ENCODE measurements at places on chromosomes 3 and 15.

DNA sequence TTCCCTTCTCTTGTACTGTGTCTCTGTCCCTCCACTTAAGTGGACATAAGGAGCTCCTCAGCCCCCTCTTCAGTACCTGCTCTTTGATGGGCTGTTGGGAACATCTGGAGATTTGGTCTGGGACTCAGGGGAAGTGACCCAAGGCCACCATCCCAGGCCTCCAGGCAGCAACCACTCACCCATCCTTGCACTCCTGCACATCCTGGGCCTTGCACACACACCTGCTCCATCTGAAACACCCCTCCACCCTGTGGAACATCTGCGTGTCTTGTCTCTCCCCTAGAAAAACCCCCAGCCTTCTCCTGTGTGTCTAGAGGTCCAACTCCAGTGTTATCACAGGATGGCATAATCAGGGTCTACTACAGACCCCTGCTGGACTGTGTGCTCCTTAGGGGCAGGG lies 74.3 kb downstream of the ABTB1 start:
- no peak for DNase-seq

DNA sequence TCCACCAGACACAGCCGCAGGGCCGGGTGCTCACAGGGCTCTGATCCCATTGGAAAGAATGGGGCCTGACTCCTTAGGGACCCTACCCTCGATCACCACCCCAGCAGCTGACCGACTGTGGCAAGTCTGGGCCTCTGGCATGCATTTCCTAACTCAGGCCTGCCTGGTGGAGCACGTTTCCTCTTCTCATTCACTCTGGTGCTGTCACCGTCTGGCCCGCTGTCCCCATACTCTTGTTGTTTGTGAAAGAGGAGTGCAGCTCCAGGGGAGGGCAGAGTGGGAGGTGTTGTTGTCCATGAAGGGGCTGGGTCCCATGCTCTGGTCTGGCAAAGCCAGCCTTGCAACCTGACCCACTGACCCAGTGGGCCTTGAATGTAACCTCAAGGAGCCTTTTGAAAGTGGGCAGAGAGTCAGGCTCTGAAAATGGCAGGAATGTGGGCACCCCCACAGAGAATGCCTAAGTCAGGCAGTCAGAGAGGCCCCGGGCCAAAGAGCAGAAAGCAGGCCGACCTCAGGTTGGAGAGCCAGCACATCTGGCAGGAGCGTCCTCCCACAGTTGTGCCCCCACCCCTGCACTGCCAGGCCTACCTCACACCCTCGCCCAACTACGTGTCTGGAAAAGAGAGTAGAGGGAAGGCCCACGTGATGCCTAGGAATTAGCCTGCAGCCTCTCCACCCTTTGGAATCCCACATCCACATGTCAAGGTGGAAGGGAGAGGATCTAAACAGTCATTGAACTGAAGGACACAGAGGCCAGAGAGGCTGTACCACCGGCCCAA lies 10.9 kb downstream of the SEMA7A start:
- DNase-seq, result peak; percentile 93

DNA sequence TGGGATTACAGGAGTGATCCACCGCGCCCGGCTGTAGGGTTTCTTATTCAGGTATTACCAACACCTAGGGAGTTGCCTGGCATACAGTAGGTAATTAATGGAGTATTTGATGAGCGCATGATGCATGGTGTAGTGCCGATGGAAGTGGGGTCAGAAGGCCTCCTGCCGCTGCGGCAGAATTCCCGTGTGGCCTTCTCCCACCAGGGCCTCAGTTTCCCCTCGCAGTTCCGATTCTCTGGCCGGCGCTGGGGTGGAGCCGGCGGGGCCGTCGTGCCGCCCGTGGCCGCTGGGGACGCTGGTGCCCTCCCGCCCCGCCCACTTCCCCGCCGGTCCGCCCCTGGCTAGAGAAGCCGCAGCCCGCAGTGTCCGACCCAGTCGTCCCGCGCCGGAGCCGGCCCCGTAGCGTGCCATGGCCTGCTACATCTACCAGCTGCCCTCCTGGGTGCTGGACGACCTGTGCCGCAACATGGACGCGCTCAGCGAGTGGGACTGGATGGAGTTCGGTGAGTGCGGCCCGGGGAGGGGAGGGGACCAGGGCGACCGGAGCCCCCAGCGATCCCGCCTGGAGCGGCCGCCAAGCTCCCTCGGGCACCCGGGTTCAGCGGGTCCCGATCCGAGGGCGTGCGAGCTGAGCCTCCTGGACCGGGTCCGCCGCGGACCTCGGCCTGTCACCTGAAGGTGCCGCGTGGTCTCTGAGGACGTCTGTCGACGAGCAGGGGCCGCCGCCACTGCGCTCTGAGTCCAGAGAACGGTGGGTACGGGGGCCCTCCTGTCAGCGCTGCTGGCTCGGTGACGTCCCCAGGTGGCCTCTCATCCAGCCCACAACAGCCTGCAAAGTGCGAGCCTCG lies at the start of gene IRAK2:
Gene IRAK2, plus strand, starts transcription at position 374 of the 848 bp plus-strand sequence. Its CDS starts 36 bp downstream, at position 410.
- DNase-seq, result peak; percentile 73

DNA sequence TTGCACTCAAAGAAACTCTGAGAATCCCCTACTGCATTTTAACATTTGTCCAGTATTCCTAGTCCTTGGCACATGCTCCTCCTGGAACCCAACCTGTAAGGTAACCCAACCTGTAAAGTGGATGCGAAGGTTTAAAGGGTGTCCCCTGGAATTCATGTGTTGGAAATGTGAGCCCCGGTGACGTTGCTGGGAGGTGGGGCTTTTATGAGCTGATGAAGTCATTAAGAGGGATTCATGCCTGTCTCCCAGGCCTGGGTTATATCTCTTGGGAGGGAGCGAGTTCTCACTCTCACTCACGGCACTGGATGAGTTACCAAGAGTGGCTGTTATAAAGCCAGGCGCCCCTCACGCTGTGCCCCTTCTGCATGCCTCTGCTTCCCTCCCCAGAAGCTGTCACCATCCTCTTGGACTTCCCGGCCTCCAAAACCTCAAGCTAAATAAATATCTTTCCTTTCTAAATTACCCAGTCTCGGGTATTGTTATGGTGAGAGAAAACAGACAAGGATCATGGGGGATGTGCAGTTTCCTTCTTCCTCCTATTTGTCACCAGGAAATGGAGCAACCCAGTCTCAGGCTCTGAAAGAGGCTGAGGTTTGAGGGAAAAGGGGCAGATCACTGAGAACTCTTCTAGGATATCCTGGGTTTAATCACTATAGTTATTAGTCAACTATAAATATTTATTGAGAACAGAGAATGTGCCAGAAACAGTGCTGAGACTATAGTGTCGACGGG lies 7.6 kb downstream of the XXYLT1 start:
- DNase-seq, result peak; percentile 24

GRCh38 chr3:83559082-83559481 lies 1399.7 kb upstream of the CADM2 start:
- no peak for DNase-seq

GRCh38 chr3:55523471-55523870 lies 36.4 kb upstream of the WNT5A start:
- no peak for DNase-seq

DNA sequence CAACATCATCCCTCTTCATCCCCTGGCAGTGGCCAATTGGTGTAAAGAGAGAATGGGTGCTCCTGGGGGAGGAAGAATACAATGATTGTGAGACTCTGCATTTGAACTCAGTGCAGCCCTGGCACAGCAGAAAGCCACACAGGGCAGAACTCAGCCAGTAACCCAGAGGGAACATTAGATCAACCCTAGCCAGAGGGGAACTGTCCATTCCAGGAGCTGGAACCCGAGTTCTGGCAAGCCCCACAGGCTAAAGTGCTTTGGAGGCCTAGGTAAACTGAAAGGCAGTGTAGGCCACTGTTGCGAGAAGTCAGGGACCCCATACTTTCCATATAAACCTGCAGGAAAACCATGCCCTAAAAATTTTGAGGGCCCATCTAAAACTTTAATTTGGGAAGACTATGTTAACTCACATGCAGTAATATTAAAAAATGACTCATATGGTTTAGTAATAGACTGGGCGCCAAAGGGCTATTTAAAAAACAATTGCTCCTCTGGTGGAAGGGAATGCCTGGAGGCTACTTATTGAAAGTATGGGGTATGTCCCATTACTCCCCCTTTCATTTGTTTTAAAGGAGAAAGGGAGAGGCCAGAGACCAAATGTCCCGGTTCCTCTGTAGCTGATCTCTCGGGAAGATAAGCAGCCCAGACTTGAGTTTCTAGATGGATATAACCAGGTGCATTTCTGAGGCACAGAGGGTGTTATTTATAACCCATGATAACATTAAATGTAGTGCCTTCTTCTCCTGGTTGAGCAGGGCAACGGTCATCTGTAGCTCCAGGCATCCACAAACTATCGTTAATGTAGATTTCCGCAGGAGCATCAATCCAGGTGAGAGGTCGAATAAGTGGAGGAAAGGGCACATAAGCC lies 5.8 kb upstream of the RAD51 start:
- DNase-seq, result peak; percentile 14

DNA sequence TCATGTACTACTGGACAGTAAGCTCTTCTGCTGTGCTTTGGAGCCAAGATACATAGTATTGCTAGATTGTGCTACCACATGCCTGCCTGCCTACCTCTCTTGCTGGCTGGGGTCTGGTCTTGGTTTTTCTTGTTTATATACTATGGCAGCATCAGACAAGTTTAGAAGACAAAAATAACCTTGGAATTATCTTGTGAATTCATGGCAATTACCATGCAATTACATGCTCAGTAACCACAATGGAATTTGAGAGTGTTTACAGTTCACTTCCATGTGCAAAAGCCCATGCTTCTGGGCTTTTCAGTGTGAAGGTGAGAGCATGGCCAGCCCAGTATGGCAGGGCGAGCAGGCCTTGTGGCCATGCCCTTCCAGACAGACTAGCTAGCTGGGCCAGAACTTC lies 48.0 kb upstream of the C15orf61 start:
- DNase-seq, result peak; percentile 80

DNA sequence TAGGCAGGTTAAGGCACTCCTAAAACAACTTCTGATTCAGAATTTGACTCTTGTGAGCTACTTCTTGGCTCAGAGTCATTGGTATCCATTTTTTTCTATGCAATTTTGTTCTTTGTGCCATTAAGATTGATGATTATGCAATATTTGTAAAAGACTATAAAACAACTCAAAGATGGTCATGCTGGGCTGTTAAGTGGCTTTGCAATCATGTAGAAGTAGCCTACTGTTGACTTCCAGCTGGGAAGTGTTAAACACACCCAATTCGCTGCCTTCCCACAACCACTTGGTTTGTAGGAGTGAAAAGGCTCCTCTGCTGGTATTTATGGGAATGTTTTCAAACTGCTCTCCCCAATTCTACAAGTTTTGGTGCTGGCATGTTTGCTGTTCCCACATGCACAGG lies 74.7 kb upstream of the COL6A6 start:
- no peak for DNase-seq

- DNase-seq, result peak; percentile 33
Observed at GRCh38 chr15:78082106-78082742, 4.7 kb upstream of the TBC1D2B start.

DNA sequence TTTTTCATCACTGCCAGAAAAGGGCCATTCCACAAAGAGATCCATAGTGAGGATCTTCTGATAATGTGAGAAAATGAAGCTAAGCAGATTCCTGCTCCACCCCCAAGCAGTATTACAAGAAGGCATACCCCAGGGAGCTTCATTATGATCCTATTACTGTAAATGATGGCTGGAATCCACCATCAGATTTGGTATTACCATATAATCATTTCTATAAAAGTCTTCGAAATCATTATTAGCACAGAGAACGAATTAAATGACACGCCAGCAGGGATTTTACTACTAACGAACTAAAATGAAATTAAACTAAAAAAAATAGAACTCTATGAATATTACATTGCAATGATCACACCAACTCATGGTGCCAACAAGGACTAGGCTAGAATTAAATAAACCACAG lies 24.4 kb downstream of the TRIM42 start:
- DNase-seq, result no peak

GRCh38 chr3:50160561-50160983 lies 5.4 kb downstream of the SEMA3F start:
- DNase-seq, result no peak

DNA sequence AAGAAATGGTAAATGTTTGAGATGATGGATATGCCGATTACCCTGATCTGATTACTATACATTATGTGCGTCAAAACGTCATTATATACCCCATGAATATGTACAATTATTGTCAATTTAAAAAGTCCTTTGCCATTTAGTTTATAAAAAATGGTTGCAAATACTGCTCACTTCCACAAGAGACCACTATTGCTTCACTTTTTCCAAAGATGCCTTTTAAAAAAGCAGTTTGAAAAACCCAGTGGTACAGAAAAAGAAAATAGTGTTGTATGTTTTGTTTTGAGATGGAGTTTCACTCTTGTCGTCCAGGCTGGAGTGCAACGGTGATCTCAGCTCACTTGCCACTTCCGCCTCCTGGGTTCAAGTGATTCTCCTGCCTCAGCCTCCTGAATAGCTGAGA lies 39.3 kb downstream of the EDEM1 start:
- peak; percentile 48 for DNase-seq

DNA sequence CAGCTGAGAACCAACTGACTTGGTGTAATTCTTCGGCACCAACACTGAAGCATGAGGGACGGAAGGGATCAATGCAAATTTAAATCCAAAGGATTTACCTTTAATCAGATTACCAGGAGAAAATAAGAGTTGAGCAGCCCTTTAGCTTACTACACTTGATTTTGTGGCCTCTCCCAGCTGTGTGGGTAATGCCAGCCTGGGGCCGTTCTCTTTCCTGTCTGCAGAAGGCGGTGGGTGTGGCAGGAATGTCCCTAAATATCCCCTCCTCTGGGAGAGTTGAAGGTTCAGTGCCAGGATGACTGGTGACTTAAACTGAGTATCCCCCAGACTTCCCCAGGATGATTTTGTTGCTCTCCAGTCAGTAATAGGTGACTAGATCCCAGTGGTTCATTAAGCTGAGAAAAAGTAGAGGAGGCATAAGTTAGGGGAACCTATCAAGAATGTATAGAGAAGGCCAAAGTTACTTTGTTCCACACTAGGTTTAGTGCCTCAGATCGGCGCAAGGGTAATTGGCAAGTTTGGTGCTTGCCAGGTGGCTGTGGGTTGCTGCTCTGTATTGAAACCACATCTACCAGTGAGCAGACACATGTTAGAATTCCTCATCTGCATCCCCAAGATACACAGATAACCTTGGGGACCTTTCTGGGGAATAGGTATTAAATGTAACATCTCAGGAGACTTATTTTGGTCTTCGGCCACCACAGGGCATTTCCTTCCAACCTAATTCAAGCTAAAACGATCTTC lies 23.1 kb downstream of the MAPKBP1 start:
- no peak for DNase-seq

DNA sequence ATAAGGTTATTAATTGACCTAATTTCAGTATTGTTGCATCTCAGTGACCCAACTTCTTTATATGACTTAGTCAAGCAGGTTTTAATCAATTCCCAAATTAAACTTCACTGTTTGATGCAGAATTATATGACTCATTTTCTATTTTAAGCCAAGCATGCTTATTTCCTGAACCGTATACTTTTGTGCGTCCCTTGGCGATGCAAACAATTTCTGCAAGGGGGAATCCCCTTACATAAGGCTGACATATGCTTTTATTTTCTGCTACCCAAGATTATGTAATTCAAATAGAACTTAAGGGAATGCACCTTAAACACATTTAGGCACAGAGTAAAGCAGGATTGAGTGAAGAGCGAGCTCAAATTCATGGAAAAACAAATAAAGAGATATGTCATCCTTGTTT lies 303.9 kb downstream of the PDCD6IP start:
- DNase-seq, result no peak

- DNase-seq, result no peak
Observed at GRCh38 chr3:80492162-80492561, 724.4 kb upstream of the ROBO1 start.

- no peak for DNase-seq
Observed at GRCh38 chr3:6282918-6283317, 578.0 kb upstream of the GRM7 start.

GRCh38 chr15:81296186-81296585 lies 27.8 kb downstream of the STARD5 start:
- DNase-seq, result no peak

Data from EH (cell line).